ENCODE measurements at places on chromosomes 1 and 21.
A peak's percentile ranks its signal among the peaks of the same experiment; 100 is the strongest.

DNA sequence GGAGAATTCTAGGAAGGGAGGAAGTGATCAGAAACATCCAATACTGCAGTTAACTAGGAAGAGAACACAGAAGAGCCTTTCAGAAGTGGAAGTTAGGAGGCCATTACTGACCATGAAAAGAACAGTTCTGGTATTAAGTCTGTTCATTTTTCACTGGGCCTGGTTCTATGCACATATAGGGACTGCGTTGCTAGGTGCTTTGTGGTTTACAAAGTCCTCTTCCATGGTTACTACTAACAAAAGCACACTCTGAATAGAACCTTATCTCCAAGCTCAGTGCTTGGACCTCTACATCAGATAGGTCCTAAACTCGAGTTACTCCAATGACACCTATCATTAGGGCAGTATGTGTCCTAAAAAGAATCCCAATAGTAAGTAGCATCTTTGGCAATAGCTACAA lies 75.4 kb downstream of the RPAP2 start:
- no peak for DNase-seq

DNA sequence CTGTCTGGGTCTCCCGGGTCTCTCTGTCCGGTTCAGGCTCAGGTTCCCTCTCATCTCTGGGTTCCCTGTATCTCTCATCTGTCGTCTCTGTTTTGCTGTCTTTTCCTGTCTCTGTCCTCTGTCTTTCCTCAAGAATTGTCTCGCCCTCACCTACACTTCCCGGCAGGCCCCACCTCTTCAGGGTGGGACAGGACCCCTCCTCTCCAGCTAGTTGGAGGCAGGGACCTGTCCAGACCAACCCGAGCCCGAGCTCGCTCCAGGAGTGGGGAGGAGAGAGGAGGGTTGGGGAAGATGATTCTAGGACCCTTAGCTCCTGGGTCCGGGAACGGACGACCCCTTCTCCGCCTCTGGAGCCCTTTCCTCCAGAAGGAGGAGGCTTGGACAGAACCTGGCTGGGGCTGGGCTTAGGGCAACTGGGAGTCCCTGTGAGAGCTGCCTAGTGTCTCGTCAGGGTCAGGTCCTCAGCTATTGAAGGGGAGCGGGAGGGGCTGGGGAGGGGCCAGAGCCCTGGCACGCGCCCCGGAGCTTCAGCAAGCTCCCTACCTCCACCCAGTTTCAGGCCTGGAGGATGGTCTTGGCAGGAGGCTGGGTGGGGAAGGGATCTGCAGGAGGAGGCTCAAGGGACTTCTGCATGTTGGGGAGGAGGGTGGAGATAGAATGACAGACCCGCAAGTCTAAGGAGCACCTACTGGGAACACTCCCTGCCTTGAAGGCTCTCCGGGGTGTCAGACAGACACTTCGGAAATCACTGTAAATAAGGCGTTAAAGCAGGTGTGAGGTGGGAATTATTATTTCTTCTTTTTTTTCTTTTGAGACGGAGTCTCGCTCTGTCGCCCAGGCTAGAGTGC lies 26.3 kb upstream of the EPB41 start:
- no peak for DNase-seq

GRCh38 chr21:39104911-39105310 lies 78.3 kb downstream of the PSMG1 start:
- DNase-seq, result no peak

DNA sequence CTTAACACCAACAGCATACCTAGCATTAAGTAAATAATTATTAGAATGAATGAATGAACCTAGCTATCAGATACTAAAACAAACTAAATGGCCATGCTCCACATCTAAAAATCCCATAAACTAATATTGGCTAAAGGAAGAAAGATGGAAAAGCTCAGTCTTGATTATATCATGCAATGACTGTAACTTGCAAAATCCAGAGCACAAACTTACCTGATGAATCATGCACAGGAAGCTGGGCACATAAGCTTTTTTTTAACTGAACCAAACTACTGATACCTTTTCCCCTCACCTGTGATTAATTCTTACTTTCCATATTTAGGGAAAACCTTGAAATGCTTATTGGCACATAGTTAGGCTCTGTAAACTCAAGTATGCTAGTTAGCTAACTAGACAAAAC lies 70.2 kb downstream of the KIF14 start:
- DNase-seq, result no peak

GRCh38 chr1:217049081-217049480 lies 325.9 kb upstream of the ESRRG start:
- no peak for DNase-seq

- no peak for DNase-seq
Measured at GRCh38 chr1:23598424-23598823, 39.1 kb upstream of the ID3 start.

GRCh38 chr1:51936531-51936930 lies 54.0 kb downstream of the RAB3B start:
- DNase-seq, result no peak

DNA sequence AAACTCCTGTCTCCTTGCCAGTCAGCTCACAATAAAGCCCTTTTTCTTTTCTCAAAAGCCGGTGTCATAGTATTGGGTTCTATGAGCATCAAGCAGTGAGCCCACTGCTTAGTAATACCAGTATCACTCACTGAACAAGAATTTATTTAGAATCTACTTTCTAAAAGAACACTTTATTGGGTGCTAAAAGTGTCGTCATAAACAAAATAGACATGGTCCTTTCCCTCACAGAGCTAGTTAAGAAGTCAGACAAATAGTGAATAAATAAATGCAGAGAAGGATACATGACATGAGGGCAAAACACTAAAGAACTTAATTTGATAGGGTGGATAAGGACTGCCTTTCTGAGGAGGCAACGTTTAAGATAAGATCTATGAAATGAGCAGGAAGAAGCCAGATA lies 32.2 kb downstream of the EVI5 start:
- DNase-seq, result no peak

DNA sequence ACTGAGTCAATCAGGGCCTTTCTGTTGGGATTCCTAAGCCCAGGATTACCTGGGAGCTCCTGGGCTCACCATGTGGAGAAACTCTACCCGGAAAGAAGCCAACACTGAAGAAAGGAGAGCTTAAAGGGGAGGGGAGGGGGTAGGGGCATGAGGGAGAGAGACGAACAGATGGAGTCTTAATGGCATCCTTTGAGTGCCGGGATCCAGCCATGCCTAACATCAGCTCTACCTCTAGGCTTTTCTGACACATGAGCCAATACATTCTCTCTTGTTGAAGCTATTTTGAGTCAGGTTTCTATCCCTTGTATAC lies 75.0 kb downstream of the NPHP4 start:
- DNase-seq, result no peak

DNA sequence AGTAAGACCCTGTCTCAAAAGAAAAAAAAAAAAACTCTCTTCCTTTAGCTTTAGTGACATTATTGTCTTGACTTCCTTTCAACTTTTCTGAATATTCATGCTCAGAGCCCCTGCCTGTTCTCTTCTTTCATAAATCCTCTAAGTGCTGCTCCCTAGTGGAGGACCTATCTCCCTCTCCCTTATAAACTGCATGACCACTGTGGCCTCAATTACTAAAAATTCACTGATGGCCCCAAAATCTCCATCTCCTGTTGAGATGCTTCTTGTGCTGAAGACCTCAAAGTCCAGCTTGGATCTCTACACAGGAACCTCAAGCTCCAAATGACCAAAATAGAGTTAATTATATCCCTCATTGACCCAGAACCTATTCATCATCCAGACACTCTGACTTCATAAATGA lies 7.8 kb downstream of the ITLN1 start:
- DNase-seq, result no peak

DNA sequence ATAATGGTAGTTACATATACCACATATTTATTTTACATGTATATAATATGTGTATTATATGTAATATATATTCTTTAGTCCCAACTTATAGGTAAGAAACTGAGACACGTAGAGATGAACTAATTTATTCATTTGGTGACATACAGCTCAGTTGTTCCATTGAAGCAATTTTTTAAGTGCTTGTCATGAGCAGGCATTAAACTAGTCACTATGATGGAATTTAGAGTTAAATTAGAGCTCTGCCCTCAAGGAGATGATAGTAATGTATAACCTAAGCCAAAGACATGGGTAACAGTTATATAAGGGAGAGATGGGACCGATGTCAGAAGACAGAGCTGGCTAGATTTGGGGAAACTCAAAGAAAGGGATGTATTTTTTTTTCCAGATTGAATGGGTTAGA lies 83.0 kb downstream of the ST6GALNAC5 start:
- no peak for DNase-seq

DNA sequence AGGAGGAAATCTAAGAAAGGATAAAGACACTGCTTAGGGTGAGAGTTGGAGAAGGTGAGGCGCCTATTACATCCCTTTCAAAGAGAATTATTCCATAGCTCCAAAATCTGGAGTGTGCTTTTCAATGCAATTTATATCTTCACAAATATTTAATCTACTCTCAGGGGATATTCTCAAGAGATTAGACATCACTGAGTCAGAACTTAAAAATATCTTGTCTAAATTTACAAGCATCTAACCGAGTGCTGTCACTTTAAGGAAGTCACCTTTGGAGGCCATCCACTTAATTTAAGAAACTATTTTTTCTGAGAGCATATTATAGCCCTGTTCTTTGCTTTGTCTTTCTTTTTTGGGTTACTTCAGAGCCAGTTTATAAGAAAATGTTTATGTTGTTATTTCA lies 134.6 kb downstream of the TNFSF18 start:
- DNase-seq, result no peak

DNA sequence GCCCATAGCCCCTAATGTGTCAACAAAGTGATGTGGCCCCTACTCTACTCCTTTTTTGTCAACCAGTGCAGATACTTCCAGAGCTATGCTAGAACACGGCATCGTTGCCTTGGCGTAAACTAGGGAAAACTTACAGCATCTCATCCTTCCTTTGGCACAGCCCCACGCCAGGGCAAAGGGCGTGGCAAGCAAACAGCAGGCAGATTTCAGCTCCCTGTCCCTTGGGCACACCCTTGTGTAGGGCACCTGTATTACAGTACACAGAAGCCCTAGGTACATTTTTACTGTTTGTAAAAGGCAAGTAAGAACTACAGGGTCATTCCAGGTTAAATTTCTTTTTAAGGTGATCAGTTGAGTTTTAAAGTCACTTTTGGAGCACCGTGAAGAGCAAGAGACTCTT lies 29.3 kb downstream of the PRDX6 start:
- no peak for DNase-seq

GRCh38 chr1:49181033-49181432 lies 404.3 kb upstream of the BEND5 start:
- no peak for DNase-seq

GRCh38 chr1:204065174-204065985 lies 7.5 kb upstream of the SOX13 start:
- no peak for DNase-seq

DNA sequence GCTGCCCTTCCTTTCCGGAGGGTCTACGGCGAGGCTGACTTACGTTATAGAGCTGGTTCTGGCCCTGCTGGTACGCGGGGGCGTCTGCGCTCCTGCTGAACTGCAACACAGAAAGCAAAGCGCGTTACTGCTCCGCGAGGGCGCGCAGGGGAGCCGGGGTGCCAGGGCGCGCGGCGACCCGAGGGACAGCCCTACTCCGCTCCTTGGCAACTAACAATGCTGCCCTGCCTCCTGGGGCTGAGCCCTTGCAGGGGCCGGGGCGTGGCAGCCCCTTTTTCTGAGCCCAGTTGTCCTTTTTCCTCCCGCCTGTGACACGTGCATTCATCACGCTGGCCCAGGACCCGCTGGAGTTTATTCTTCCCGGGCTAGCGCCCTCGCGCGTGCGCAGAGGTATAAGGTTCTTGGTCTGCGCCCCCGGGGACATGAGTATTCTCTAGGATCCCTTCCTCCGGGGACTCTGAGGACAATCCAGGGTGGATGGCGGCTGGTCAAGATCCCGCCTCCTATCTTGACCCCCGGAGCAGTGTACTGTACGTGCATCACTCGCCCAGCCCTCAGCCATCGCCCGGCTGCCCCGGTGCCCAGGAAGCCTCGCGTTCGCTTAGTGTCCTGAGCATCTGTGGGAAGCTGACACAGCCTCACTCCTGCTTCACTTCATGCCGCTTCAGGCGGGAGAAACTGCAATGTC lies 78.9 kb downstream of the CD247 start:
- no peak for DNase-seq

DNA sequence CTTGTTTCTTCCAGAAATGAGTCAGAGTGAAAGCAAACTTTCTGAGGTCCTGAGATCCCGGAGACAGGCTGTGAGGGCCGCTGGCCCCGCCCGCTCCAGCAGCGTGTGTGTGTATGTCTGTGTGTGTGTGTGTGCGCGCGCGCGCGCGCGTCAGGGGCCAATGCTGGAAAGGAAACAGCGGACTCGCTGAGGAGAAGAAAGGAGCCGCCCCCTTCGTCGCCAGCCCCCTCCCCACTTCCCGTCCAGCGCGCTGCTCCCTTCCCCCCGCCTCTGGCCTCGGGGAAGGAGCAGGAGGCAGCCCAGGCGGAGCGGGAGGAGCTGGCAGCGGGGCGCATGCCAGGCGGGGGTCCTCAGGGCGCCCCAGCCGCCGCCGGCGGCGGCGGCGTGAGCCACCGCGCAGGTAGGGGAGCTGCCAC lies at the start of gene DISC1:
TSS of gene DISC1 (plus strand) at position 256 of the 416 bp plus-strand sequence. CDS start at position 334, 78 bp downstream.
- DNase-seq, result peak; percentile 20

GRCh38 chr21:42347601-42348327 lies 3.0 kb downstream of the TFF2 start:
- no peak for DNase-seq

- no peak for DNase-seq
Measured at GRCh38 chr1:100573960-100574359, 36.0 kb downstream of the GPR88 start.

DNA sequence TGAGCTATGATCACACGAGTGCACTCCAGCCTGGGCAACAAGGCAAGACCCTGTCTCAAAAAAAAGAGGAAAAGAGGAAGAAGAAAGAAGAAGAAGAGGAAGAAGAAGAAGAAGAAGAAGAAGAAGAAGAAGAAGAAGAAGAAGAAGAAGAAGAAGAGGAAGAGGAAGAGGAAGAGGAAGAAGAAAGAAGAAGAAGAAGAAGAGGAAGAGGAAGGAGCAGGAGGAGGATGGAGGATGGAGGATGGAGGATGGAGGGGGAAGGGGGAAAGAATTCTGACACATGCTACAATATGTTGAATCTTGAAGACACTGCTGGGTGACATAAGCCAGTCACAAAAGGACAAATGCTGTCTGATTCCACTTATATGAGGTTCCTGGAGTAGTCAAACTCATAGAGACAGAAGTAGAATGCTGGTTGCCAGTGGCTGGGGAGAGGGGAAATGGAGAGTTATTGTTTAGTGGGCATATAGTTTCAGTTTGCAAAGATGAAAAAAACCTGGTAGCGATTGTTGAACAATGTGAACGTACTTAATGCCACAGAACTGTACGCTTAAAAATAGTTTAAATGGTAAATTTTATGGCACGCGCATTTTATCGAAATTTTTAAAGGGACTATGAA lies 47.3 kb upstream of the COA6 start:
- DNase-seq, result no peak

- no peak for DNase-seq
Measured at GRCh38 chr1:221810406-221810805, 68.5 kb upstream of the DUSP10 start.

GRCh38 chr1:218572050-218572449 lies 226.9 kb downstream of the TGFB2 start:
- no peak for DNase-seq

DNA sequence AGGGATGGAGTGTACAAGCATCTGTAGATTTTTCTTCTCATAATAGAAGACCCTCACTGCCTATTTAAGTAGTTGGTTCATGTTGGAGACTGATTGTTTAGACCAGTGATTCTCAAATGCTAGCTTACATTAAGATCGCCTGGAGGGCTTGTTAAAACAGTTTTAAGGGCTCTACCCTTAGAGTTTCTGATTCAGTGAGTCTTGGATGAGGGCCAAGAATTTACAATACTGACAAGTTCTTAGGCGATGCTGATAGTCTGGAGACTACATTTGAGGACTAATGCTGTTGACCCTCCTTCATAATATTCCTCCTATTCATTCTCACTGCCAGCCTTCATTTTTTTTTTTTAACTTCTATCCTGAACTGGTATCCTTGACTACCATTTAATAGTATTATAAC lies 15.2 kb upstream of the AGO3 start:
- no peak for DNase-seq

Data from CD8-positive, alpha-beta memory T cell (primary cell).